Fibroblast of skin of right biceps (primary cell): ENCODE measurements at places on chromosomes 2 and 18.

DNA sequence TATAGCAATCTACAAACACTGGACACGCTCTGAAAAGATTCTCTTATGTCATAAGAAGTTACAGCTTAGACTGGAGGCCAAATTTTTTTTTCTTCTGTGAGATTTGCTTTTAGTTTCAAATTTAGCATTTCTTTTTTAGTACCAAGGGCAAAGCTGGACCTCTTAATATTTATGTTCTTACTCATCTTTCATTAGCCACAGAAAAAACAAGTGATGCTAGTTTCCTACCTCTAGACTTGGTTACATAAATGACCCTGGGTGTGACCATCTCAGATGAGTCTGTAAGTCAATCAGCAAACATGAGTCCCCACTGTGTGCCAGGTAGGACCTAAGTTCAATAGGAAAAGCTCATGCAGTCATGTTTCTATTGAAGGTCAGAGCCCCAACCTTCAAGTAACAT is 94.4 kb downstream of the MEP1B start:
- no peak for DNase-seq

DNA sequence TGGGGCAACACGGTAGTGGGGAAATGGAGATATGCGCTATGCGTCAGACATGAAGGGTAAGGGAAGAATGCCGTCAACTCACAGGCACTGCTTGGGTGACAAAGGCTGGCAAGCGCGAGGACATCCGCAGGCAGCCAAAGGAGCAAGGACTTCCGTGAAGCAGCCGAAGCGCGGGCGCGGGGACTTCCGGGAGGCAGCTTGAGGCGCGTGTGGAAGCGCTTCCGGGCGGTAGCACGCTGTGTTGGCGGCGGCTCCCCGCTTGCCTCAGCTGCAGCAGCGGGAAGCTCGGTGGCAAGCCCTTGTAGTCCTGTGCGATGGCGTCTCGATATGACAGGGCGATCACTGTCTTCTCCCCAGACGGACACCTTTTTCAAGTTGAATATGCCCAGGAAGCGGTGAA is at the start of gene PSMA8:
PSMA8 (plus strand) TSS at position 218 of the 400 bp plus-strand sequence; CDS start at position 315, 97 bp downstream.
- DNase-seq: no peak

DNA sequence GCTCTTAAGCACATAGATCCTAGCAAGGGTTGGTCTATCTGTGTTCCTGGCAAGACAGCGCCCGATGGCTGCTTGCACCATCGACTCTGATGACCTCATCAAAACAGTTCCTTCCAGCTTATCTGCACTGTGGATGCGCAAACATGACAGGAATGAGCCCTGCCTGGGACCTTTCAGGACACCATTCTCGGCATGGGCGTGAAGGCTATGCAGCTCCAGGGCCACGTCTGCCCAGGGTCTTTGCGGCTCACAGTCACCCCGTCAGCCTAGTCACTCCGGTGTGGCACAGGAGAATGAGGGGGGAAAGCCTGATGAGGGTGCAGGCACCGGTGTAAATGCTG is 147.8 kb upstream of the TWIST2 start:
- no peak for DNase-seq

DNA sequence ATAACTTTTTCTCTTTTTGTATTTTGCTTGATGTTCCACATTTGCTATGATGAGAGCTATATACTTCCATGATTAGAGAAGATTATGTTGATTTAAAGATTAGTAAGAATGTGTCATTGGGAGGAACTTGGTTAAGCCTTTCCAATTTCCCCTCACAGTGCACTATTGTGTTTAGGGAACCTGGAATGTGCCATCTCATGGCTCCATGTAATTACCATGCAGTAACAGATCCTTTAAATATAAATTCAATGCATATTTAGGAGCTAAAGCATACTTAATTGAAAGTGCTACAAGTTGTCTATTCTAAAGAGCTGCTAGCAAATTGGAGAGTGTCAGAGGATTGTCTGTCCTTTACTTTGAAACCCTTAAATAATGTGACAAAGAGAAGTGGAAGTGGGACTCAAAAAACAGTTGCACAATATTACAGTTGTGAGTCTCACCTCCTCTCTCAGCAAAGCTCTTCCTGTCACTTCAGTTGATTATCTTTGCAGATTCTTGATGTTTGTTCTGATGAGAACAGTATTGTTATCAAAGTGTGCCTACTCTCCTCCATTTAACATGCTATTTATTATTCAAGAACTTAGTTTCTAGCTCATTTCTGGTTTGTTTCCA is 1162.7 kb upstream of the ZEB2 start:
- DNase-seq: peak; percentile 30

DNA sequence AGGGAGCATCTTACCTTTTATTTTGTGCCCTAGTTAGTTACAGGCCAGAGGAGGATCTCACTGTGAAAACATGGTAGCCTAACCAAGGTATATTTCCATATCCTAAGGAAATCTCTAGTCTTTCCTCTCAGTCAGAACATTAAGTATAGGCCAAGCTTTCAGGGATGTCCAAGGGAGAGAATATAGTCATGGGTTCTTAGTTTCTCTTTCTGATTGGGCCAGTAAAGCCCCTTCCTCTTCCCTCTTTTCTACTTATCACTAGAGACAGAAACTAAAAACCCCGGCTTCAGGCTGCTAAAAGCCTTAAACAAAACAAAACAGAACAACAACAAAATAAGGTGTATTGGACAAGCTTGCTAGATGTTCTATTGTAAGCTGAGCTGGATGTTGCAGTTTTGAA is 44.3 kb upstream of the TNFRSF11A start:
- no peak for DNase-seq

DNA sequence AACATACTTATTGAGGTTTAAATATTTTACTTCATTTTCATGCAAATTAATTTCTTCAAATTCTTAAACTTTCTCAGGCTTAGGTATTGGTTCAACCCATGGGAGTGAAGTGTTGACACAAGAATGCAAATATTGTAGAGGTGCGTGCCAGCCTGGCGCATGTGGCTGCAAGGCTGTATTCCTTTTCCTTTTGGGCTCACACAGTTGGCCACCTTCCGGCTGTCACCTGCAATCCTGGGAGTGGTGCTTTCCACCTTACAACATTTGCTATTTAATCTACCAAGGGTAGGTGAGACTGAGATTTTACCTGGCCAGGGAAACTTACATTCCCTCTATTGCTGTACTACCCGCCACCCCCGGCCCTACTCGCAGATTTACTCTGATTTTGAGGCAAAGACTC is 141.1 kb downstream of the DCC start:
- DNase-seq: no peak

DNA sequence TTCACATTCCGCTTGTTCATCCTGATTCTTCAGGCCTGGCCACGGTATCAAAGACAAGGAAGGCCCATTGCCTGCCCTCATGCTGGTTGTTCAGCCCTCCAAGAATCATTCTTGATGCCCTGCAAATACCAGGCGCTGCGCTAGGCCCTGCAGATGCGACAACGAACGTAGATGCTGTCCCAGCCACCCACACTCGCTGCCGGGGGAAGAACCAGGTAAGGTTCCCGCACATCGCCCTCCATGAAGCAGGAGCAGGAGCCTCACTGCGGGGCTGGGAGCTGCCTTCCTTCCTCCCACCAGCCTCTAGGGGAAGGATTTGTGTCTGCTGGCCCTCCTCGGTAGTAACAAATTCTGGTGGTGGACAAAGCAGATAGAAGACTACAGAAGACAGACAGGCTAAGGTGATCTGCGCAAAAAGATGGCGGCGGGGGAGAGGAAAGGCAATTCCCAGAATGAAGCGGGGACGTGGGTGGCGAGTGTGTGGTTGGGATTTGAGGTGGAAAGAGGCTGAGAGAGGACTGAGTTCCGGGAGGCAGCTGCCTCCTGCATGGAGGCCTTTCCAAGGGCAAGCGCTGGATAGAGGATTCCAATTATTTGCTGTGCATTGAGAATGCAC is 19.8 kb upstream of the GPR55 start:
- no peak for DNase-seq

GRCh38 chr2:172456002-172456401 is 28.6 kb downstream of the ITGA6 start:
- DNase-seq: no peak

DNA sequence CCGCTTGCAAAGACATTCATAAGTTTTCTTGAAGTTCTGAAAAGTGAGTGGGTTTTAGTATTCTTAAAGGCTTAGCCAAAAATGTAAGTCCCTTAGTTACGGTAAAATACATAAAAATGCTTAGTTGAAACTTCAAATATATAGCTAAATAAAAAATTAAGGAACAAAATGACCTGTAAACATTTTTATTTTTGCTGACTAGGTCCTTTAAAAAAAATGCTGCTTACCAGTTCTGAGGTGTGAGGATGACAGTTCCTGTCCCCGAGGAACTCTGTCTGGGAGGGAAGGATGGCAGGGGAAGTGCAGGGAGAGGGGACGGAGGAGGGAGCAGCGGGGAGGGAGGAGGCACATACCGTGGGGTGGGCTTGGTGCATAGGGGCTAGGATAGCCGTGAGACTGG is 102.8 kb upstream of the BCL2L11 start:
- DNase-seq: no peak

DNA sequence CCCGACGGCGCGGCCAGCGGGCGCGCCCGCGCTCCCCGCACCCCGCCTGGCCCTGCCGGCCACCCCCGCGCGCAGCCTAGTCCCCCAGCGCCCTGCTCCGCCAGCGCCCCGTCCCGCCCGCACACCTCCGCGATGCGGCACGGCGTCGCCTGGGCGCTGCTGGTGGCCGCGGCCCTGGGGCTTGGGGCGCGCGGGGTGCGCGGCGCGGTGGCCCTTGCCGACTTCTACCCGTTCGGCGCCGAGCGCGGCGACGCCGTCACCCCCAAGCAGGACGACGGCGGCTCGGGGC is 232 bp downstream of the SNED1 start:
- no peak for DNase-seq

DNA sequence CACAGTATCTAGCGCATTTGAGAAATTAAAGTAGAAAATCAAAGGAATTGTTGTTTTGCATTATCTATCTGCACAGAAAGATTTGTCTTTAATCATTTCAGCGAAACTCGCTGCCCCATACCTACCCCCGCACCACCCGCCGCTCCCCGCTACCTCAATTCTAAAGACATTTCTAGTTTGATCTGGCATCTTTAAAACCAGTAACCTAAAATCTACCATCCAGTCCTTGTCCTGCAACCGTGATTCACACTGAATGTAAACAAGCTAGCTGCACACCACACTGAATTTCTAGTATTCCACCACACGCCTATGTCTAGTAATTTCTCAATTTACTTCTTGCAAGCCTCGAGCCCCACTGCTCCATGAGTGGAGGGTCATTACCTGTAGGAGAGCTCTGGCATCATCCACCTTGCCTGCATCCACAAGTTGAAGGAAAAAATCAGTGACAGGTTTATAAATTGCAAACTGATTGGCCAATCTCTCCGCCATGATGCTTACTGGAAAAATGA is 60.1 kb downstream of the ABCG8 start:
- no peak for DNase-seq

DNA sequence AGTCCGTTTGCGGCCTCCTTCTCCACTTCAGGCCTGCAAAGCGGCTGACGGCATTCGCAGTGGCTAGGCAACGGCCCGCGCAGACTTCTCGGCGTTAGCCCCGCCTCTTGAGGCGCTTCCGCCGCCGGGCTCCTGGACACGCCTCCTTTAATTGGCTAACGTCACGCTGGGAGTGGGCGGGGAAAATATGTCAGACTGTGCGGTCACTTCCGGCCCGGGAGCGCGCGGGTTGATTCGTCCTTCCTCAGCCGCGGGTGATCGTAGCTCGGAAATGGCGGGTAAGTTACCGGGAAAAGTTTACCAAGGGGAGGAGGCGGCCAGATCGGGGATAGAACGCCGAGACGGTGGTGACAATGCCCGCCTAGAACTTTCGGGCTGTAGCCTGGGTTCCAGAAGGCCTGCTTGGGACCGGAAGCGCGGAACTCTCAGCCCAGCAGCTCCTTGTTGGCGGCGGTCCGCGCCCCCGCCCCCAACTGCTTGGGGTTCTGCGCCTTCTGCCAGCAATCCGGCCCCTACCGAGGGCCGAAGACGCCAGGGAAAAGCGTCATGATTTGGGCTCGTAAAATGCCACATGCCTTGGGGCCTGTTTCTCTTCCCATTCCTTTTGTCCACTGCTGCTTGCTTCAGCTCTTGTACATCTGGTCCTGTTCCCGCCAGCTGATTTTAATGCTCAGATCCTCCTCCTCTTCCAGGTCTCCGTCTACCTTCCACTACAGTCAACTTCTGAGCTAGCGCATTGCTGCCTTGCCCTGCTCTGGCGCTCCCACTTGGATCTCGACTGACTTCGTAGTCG is at the start of gene HAT1:
HAT1 (plus strand) TSS at position 232 of the 793 bp plus-strand sequence; CDS start at position 272, 40 bp downstream.
- peak; percentile 98 for DNase-seq

DNA sequence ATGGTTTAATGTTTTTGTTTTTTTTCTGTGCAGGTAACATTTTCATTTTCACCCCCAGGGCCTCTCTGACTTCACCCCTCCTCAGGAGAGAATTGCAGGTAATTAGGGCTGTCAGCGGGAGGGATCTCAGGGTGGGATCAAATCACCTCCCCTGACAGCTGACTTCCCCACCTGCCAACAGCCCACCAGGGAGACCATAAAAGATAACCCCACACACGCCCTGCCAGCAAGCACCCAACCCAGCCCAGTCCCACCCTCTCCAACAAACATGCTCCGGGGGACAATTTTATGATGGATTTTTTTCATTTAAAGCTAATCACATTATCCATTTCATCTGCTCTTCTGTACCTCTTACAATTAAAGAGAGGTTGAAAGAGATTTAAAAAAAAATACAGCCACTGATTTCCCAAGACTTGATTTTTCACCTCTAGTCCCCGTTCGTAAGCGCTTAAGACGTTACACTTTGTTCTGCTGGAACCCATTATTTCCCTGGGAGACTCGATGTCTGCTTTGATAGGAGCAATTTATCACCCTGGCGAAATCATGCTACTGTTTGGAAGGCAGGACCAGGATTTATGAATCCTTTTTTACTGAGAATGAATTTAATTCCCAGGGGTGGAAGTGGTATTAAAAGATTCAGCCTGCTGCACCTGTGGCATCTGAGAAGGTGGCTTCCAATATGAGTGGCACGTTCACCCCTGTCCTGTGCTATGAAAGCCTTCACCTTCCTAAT is 232.9 kb upstream of the ID2 start:
- DNase-seq: no peak

- DNase-seq: peak; percentile 12
These were observed at the start of gene REEP1 for GRCh38 chr2:86337244-86337835. TSS of gene REEP1 (minus strand) at chr2:86337626. CDS start at chr2:86337510, 116 bp downstream.

DNA sequence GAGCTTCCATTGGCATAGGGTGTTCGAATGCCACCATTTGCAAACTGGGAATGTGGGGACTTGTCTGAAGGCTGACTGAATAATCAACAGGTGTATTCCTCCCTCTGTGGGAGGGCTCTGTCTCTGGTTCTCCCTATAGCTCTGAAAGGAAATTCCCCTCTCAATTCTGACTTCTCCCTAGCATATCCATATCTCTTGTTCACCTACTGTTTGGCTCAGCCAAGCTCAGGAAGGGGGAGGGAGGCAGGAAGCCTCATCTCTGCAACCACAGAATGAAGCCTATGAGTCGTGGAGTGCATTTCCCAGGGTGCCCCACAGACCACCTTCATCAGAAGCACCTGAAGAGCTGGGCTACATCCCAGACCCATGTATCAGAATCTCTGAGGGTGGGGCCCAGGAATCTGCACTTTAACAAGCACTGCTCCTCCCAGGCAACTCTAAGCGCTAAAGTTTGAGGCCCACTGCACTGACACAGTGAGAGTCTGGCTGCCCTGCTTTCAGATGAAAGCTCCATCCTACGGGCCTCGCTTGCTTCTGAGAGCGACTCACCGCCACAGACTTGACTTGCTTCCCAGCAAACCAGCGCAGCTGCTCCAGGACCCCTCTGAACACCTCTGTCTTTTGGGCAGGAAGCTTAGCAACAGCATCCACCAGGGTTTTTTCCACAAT is 32.0 kb downstream of the XDH start:
- DNase-seq: peak; percentile 73
